ENCODE measurements at places on chromosomes 3 and 15.

GRCh38 chr15:68003297-68003696 lies 50.8 kb upstream of the PIAS1 start:
- DNase-seq = no peak

- DNase-seq = no peak
Observed at GRCh38 chr3:10992943-10993728, 588 bp downstream of the SLC6A1 start.

DNA sequence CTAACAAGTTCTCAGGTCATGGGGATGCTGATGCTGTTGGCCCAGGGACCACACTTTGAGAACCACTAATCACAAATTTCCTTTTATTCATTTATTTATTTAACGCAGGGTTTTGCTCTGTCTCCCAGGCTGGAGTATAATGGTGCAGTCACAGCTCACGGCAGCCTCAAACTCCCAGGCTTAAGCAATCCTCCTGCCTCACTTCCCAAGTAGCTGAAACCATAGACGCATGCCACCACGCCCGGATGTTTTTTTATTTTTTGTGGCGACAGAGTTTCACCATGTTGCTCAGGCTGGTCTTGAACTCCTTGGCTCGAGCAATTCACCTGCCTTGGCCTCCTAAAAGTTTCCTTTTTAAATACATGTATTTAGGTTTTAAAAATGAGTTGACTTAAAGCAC lies 20.7 kb upstream of the ISLR2 start:
- no peak for DNase-seq

- DNase-seq = no peak
Observed at GRCh38 chr15:35665896-35666536, 120.1 kb upstream of the DPH6 start.

DNA sequence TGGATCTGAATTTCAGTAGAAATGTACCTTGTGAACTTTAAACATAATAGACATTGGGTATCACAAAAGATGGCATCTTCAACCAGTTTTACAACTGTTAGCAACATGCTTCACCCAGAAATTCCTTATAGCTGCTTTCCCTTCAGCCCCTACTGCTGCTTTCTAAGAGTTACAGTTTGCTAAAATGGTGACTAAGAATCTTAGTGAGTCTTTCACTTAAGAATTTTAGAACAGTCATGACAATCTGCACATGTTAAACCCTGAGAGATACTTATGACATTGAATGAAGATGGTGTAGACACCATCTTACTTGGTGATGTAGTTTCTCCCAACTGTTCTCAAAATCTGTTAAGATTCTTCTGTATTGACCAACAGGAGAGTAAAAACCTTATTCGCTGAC lies 129.7 kb upstream of the UBE2E1 start:
- no peak for DNase-seq

- DNase-seq = no peak
Observed at GRCh38 chr3:123792473-123793201, 91.5 kb downstream of the MYLK start.

All from foreskin melanocyte (primary cell).